ENCODE measurements at places on chromosomes 11 and 22.

DNA sequence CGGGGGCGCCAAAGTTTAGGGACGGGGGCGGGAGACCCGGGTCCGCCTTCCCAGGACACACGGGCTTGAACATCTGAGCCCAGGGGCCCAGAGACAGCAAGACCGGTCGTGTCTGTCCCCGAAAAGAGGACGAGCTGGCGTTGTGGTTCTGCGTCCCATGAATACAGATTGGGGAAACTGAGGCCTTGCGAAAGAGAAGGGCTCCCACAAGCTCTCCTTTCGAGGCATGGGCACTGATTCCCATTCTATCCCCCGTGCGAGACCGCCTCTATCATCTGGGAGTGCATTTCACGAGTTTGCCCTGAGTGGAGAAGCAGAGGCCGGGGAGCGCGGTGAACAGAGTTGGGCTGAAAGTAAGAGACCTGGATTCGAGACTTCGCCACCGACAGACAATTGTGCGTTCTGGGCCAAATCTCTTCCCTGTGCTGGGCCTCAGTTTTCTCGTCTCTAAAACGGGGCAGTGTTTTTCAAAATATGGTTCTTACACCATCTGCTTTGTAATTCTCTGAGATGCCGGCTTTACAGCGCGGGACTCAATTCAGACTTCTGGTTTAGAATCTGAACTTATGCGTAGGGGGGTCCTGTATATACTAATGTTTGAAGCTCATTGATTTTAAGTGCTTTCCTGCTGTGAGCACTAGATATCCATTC lies 471 bp downstream of the RNF185 start:
- DNase-seq: no peak

DNA sequence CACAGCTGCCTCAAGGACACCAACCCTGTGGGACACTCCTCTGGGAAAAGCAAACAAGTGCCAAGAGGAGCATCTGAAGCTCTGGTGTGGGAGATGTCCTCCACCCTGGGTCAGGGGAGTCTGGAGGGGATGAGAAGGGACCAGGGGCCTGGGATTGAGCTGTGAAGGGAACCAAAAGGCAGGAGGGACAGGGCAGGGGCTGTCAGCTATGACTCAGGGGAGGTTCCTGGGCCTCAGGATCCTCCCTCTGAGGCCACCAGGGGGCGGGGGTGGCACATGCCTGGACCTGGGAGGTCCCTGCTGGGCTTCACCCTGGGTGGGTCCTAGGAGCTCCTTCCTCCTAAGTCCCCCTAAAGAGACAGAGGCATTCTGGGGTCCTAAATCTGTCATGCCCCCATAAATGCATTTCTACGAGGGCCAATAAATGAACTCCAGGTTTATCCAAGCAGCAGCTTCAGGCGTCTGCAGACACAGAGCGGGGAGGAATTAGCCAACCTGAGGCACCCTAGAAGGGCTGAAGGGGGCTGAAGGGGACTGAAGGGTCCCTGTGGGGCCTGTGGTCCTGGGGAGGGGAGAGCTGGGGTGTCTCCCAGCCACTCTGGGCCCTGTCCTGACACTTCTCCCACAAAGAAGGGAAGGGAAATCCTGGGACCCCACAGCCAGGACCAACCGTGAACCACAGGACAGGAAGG lies 31.9 kb upstream of the IGLL5 start:
- no peak for DNase-seq

DNA sequence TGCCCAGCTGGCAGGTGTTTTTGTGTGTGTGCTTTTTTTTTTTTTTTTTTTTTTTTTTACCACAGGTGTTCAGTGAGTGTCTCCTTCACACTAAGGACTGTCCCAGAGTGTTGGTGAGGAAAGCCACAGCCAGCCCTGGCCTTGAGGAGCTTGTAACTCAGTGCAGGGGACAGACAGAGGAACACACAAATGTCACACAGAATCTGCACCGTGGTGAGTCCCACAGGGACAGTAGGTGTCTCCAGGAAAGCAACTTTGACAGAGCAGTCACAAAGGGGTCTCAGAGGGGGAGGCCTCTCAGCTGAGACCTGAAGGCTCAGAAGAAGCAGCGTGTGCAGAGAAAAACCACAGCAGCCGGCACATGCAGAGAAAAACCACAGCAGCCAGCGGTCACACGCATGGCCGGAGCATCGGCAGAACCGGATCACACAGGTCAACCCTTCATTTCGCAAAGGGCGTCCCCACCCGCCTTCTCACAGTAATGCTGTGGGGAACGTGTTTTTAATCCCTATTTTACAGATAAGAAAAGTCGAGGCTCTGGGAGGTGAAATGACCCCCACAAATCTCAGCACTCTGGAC lies 101.7 kb upstream of the PRR5 start:
- no peak for DNase-seq

DNA sequence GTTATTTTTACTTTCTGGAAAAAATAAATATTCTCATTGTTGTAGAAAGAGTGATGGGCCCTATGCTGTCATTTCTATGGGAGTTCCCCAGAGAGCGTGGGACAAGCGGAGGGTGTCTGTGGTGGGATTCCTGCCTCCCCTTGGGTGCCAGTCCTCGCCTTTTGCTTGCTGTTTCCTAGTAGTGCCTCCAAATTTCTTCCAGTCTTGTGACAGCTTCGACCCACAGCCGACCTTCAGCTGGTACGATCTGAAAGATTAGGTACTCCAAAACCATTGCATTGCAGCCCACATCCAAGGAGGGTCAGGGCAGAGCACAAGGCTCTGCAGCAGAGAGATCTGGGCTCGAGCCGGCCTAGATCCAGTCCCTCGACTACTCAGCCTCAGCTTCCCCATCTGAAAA lies 58.9 kb upstream of the EMID1 start:
- DNase-seq: no peak

DNA sequence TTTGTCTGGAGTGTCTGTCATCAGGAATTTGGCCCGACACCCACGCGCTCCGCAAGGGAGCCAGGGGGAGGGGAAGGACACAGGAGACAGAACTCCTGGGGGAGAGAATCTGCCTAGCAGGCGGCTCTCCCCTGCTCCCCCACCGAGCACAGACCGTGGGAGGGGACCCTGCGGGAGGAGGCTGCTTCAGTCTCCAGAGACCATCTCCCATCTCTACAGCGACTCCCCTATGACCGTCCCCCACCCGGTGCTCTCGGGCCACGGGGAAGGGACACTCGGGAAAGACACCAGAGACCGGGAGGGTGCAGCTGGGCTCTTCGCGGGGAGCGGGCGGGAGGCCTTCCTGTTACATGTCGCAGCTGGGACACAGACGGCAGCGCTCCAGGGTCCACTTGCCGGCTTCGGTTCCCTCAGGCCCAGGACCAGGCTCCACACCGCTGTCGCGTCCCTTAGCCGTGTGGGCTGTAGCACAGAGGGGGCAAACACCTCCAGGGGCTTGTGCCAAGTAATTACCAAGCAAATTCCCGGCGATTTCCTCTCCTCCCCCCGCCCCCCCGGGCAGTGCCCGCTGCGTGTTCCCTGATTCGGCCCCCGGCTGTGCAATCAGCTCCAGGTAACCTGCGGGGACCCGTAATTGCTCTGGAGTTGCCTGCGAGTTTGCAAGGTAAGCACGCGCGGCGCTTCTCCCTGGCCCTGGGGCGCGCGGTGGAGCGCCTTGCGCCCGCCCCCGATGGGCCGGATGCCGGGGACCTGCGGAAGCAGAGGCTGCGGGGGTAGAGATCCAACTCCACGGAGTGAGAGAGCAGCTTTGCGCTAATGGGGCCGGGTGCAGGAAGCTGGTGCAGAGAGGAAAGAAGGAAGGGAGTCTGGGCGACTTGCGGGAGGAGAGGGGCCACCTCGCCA lies 155.1 kb upstream of the CADM1 start:
- no peak for DNase-seq
